Activated CD4-positive, alpha-beta T cell treated with anti-CD3 and anti-CD28 coated beads, Interleukin-2, Interleukin-6, amounts not matched to agents 100 ng/mL and 50 ng/mL, durations not matched to agents 16 hours and 8 hours (primary cell): ENCODE measurements at places on chromosomes 3 and 15.

DNA sequence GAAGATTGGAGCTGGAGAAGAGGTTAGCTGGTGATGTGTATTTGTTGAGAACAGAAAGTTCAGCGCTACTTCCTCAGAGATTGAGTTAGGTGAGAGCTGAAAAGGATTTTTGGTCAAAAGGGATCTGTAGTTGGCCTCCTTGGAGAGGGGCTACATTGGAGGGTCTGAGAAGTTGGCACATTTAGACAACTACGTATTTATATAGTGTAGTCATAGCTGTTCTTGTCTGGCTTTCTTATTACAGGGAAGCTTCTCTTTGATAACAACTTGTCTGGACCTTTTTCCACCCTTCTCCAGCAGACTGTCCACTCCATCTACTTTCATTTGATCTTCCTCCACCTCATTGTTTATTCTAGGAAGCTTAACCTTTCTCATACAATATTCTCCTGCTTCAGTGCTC is 43.7 kb downstream of the KAT2B start:
- DNase-seq, result no peak

DNA sequence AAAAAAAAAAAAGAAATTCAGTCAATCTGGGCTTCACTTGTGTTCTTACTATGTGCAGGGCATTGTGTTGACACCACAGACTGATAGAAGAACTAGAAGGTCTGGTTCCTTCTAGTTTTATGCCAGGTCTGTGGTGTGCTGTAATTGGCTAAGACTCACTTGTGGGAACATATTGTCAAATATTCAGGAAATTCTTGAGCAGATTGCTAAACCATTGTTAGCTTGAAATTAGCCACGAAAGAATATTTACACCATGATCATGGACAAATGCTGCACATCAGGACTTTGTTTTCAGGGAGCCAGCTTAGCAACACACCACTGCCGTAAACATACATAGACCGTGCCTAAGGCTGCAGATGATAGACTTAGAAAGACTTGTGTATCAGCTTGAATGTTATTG is 74.6 kb downstream of the GTPBP8 start:
- DNase-seq, result no peak

GRCh38 chr3:64385277-64385676 is 160.0 kb upstream of the PRICKLE2 start:
- no peak for DNase-seq

GRCh38 chr3:111594781-111595180 is 365 bp downstream of the ZBED2 start:
- DNase-seq, result peak; percentile 49

DNA sequence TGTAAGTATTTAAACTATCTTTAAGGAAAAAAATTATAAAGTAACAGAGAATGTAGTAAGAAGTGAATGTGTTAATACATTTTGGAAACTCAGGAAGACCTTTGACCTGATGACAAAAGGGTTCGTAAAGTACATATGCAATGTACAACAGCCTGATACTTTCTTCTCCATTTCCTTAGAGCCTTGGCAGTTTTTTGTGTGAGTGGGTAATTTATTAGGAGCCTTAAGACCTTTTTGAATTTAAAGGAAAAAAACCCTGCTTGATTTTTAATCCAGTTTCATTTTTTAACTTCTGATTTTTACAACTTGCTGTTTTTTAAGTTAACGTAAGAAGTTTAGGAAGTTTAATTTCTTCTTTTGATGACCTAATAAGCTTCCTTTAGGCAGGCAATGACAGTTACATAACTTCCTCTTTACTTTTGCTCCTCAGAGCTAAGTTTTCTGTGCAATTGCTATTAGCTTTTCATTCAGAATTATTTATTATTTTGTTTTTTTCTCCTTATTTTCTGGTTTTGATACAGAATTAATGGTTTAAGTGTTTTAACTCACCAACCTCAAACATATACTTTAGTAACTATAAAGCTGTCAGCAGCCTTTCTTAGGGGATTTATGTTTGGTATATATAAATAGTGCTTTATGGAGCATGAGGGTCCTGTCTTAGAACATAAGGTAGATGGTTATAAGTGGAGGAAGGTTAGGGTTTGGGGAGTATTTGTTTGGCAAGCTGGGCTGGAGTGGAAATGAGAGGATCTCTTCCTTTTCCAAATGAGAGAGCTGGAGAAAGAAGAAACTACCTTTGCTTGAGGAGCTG is 35.2 kb downstream of the ARMC8 start:
- no peak for DNase-seq

GRCh38 chr3:130383424-130383823 is 38.0 kb downstream of the COL6A5 start:
- no peak for DNase-seq

- DNase-seq, result no peak
Observed at GRCh38 chr3:99430348-99431134, 207.9 kb upstream of the COL8A1 start.

- no peak for DNase-seq
Observed at GRCh38 chr3:125367403-125368230, 7.5 kb downstream of the ZNF148 start.

- no peak for DNase-seq
Observed at GRCh38 chr15:39830166-39830565, 47.5 kb upstream of the FSIP1 start.

DNA sequence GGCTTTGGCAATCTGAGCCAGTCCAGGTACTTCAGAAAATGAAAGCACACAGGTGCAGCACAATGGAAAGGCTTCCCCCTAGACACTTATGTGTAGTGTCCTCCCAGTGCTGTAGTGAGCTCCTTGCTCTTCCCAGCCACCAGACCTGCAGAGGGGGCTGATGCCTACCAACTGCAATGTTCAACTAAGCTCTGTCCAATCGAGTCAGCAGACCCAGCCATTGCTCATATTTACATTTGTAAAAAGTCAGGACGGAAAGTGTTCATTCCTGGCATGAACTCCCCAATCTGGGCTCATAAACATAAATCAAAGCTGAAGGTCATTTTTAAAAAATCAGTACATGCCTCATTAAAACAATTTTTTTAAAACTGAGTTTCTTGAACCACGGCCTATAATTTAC is 73.0 kb downstream of the FOXP1 start:
- DNase-seq, result no peak

GRCh38 chr3:73719861-73720260 is 95.1 kb upstream of the PDZRN3 start:
- no peak for DNase-seq

DNA sequence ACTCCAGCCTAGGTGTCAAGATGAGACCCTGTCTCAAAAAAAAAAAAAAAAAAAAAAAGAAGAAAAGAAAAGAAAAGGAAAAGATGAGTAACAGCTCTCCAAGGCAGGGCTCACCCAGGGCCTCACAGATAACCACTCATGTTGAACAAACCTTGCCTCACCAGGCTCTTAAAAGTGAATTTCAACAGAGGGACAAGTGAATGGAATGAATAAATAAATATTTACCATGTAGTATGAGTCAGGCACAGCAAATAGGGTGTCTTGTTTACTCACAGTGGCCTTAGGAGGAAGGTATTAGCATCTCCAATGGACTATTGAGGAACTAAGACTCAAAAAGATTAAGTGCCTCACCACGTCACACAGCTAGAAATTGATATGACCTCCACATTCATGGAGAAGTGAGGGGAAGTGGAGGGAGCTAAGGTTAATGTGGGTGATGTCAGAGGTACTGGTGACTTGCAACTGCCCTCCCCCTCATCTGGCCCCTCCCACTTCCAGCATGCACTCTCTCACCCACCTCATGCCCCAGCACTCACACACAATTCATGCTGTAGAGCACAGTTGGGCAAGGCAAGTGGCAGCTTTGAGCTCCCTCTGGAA is 255.5 kb downstream of the UACA start:
- peak; percentile 57 for DNase-seq

DNA sequence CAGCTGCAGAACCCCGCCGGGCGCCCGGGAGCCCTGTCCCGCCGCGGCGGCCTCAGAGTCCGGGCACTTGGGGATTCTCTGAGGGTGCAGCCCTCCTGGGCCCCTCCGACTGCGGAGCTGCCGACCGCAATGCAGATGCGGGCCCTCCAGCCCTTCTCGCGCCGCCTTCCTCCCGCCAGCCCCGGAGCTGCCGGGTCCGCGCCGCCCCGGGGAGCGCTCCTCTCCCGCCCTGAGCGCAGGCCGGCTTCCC is 320 bp upstream of the ACAN start:
- DNase-seq, result no peak

DNA sequence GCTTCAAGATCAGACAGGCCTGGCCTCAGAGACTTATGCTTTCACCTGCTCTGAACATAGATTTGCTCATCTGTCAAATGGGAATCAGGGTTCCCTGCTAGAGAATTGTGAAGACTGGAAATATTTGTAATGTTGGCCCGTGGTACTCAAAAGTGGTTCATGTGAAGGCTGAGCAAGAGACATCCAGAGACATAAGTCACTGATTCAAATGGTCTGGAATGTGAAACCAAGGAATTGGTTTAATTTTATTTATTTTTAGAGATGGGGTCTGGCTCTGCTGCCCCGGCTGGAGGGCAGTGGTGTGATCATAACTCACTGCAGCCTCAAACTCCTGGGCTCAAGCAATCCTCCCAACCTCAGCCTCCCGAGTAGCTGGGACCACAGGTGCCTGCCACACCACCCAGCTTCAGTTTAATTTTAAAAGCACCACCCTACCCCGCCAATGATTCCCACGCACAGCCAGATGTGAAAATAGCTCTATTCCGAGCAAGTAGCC is 60.1 kb downstream of the DAPK2 start:
- DNase-seq, result no peak

- no peak for DNase-seq
Observed at GRCh38 chr3:11953778-11954177, 50.4 kb upstream of the SYN2 start.

DNA sequence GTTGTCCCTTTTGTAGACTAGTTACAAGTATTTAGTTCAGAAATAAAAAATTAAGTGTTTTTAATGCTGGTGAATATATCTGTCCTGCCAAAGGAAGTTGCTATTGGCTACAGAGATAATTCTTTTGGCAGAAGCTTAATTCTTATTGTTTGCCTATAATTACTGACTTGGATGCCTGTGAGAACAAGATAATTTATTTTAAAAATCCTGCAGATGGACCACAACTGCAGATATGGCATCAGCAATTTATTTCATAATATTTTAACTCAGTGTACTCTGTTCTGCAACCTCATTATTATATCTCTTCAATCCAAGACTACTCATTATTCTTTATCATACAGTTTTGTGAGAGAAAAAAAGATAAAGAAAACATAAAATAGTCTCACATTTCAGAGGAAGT is 789.8 kb downstream of the NAALADL2 start:
- no peak for DNase-seq

DNA sequence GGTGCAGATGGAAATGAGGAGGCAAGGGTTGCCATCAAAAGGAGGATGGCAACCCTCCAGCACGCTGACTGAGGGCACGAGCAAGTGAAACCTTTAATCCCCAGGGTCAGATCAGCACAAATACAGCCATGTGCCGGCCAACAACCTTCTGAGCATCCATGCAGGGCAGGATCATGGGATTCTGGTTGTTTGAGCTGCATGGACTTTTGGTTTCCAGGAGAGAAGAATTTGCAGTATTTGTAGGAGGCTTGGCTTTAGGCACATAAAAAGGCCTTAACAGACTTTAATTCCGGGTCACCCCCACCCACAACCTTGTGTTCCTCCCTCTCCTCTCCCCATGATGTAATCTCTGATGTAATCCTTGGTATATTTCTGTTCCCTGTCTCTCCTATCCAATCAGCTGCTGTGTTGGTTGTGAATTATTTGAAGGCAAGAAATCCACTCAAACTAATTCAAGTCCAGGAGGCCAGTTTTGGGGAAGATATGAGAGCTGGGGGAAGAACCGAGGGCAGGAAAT is 254.3 kb downstream of the SHQ1 start:
- no peak for DNase-seq
